ENCODE measurements at places on chromosomes 4 and X.

DNA sequence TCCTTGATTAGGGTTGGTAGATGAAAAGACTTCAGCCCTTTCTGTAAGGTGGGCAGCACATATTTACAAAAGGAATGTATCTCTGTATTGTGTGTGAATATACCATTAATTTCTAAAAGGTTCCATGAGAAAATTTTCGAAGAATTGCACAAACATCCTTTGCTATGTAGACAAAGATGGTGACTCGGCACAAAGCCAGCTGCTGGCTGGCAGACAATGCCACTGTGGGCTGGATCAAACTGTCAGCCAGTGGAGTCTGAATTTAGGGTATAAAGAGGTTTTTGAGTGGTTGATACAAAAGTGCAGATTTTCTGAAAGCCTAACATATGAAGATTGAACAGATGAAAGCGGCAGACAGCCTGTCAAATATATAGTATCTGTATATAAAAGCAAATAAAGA, 5.6 kb upstream of the TXK start:
- peak; percentile 29 for DNase-seq

- DNase-seq, result no peak
These were observed 63.5 kb upstream of the EMCN start for GRCh38 chr4:100581337-100581736.

DNA sequence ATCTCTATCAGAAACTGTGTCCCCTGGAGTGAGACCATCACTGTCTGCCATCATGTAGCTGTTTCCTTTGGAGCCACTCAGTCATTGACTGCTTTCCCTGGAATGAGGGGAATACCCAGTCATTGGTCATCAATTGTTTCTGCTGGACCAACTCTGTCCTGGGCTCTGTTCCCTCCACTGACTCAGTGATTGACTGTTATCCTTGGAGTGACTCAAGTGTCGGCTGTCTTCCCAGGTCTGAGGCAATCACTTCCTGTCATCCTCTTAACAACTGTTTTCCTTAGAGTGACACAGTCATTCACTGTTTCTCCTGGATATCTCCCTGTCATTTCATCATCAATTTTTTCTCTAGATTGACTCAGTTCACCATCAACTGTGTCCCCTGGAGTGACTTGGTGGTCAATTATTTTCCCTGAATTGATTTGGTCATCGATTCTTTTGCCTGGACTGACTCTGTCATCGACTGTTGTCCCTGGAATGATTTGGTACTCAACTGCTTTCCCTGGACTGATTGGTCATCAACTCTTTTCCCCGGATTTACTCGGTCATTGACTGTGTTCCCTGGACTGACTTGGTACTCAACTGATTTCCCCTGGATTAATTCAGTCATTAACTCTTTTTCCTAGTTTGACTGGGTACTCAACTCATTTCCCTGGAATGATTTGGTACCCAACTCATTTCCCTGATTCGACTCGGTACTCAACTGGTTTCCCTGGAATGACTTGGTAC, 327.9 kb upstream of the VCX start:
- DNase-seq, result no peak

GRCh38 chr4:42466273-42466844, 69.1 kb downstream of the SHISA3 start:
- DNase-seq, result no peak

- DNase-seq, result no peak
These were observed 69.4 kb upstream of the CLDN34 start for GRCh38 chrX:9897761-9898161.

All from CD4-positive, alpha-beta T cell treated with Interleukin-10 for 1 hour (primary cell).